ENCODE measurements at places on chromosomes 7 and 10.

GRCh38 chr7:116354171-116354545 lies 143.8 kb downstream of the TES start:
- peaks cover 35% of the 10 kb centered on the region for H3K4me1 ChIP-seq
- no peaks in the 10 kb centered on the region for H3K27me3 ChIP-seq
- DNase-seq: peak; percentile 97
- H3K27ac ChIP-seq: peak overlapping the region; percentile 75
- no peak overlapping the region for H3K4me3 ChIP-seq

- H3K36me3 ChIP-seq: no peaks in the 10 kb centered on the region
- H3K4me1 ChIP-seq: no peaks in the 10 kb centered on the region
Observed at GRCh38 chr10:116952729-116953128, 52.3 kb downstream of the SHTN1 start.

DNA sequence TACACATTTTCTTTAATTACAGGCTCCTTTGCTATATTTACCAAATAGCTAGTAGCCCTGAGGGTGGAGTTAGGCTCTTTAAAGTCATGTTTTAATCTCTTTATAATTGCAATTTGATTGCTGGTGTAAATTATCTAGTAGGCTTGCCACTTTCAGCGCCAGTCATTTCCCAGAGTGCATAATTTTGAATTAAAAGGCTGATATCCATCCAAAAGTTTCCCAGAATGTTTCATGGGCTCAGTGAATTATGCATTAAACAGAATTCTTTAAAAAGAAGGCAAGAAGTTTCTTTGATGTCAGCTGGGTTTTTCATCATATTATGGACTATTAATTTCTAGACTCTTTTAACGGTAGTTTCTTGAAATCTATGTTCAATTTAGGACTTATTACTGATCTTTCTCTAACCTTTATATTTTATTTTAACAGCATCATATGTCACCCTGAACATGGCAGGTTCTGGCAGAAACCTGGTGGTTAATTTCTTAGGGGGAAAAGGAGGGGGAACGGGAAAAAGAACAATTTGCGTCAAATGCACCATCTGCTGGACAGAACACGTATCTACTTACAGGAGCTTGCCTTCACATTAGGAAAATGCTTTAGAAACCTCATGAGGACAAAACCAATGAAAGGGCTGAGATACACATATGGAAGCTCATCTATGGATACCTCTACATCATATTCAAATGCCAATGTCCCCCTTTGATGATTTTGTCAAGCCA lies 171.1 kb downstream of the GRM3 start:
- DNase-seq: peak; percentile 6
- no peak overlapping the region for H3K4me3 ChIP-seq
- no peaks in the 10 kb centered on the region for H3K27me3 ChIP-seq
- H3K27ac ChIP-seq: no peak overlapping the region
- no peaks in the 10 kb centered on the region for H3K36me3 ChIP-seq

DNA sequence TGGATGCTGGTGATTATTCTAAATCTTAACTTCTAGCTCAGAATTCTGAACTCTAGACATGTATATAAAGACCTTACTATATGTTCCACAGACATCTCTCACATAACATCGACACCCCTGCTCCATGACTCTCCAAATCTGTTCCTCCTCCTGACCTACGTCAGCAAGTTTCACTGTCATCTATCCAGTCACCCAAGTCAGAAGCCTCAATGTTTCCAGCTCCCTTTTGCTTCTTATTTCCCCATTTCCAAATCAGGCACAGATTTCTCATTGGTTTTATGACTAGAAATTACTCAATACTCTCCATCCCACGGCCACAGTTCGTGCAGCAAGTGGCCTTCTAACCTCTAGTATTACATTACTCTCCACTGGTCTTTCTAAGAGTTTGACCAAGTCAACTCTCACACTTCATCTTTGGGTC lies 28.5 kb downstream of the EPC1 start:
- no peak overlapping the region for H3K27ac ChIP-seq
- DNase-seq: no peak
- no peaks in the 10 kb centered on the region for H3K4me1 ChIP-seq
- no peak overlapping the region for H3K4me3 ChIP-seq
- peaks cover 3% of the 10 kb centered on the region for H3K36me3 ChIP-seq

DNA sequence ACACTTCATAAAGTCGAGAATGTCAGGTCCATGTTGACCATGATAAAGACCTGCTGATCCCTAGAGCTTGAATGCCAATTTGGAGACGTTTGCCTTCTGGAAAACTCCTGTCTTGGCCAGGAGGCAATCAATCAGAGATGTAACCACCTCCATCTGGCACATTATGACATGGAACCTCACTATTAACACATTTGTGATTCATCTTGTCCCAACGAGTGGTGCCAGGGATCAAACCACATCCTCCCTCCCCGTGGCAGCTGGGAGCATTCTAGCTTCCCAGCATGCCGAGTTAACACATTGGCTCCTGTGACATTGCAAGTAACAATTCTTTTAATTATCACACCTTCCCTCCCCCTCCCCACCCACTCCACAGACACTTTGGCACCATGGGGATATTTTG lies 84.0 kb upstream of the PPP1R17 start:
- H3K27ac ChIP-seq: no peak overlapping the region
- no peaks in the 10 kb centered on the region for H3K4me1 ChIP-seq
- H3K36me3 ChIP-seq: no peaks in the 10 kb centered on the region
- no peak overlapping the region for H3K4me3 ChIP-seq
- DNase-seq: no peak

DNA sequence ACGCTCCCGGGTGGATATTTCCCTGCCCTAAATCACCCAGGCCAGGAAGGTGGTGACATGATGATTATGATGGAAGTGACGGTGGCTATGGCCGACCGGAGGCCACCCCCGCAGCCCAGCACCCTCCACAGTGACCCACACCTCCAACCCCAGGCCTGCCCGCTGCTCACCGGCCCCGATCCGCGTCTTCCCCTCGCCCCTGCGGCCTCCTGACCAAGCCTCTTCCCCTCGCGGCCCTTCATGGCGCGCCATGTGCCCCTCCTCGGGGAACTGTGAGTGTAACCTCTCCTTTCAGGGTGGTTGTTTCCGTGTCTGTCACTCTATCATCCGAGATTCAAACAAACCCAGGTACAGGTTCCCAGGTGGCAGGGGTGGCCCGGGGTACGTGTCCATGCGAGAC lies 78.3 kb downstream of the UNCX start:
- no peak overlapping the region for H3K4me3 ChIP-seq
- H3K4me1 ChIP-seq: no peaks in the 10 kb centered on the region
- H3K27ac ChIP-seq: no peak overlapping the region
- no peaks in the 10 kb centered on the region for H3K36me3 ChIP-seq

DNA sequence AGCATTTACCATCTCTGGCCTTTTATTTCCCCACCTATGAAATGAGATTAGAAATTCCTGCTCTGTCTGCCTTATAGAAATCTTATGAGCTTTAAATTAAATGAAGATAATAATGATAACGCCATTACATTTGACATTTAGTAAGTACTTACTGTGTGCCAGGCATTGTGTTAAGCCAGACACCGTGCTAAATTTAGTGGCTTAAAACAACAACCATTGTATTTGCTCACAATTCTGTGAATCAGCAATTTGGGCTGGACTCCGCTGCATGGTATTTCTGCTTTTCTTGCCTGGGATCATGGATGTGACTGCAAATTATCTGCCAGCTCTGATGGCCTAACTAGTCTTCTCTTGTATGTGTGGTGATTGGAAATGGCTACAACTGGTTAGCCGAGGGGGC lies 56.4 kb upstream of the CCDC6 start:
- no peaks in the 10 kb centered on the region for H3K4me1 ChIP-seq
- H3K27me3 ChIP-seq: no peaks in the 10 kb centered on the region
- no peak for DNase-seq
- no peaks in the 10 kb centered on the region for H3K36me3 ChIP-seq
- H3K4me3 ChIP-seq: no peak overlapping the region

GRCh38 chr7:37445790-37446189 lies 2.9 kb downstream of the ELMO1 start:
- no peak overlapping the region for H3K27ac ChIP-seq
- no peak overlapping the region for H3K4me3 ChIP-seq
- peak; percentile 3 for DNase-seq
- no peaks in the 10 kb centered on the region for H3K36me3 ChIP-seq
- peaks cover 10% of the 10 kb centered on the region for H3K4me1 ChIP-seq

DNA sequence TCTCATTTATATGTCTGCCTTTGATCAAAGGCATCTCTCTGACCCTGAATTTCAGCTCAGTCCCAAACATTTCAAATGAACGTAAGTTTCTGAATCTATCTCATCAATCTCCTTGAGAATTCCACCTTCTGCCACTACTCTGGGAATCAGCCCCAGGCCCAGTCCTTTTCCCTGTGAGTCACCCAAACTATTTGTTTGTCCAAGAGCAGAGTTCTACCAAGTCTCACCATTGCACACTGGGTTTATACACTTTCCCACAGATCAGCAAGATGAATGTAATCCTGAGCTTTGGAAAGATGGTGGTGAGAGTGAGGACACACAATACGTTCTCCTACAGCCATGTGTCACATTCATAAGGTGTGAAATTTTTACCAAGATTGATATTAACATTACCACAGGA lies 251.3 kb upstream of the VWC2 start:
- no peak overlapping the region for H3K27ac ChIP-seq
- DNase-seq: no peak
- H3K27me3 ChIP-seq: no peaks in the 10 kb centered on the region
- H3K4me1 ChIP-seq: peaks cover 11% of the 10 kb centered on the region

- no peak overlapping the region for H3K27ac ChIP-seq
- no peaks in the 10 kb centered on the region for H3K36me3 ChIP-seq
- DNase-seq: peak; percentile 61
- H3K4me3 ChIP-seq: no peak overlapping the region
Observed at GRCh38 chr7:150986099-150986512, 4.7 kb upstream of the NOS3 start.

DNA sequence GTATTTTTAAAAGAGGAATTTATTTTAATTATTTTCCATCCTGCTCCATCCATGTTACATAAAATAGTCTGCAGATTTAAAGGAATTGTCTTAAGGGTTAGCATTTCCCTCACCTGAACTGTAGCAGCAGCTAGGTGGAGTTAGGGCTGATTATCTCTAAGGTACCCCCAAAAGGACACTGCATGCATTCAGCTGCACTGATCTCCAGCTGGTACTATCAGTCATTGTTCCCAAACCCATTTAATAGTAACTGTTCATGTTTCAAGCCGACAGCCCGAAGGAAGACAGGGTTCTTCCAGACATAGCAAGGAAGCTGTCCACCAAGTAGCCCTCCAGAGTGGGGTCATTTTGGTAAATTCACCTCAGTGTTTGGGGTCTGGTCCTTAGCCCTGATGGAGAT lies 48.7 kb downstream of the FAM171A1 start:
- H3K27me3 ChIP-seq: no peaks in the 10 kb centered on the region
- DNase-seq: no peak
- no peaks in the 10 kb centered on the region for H3K36me3 ChIP-seq
- H3K4me1 ChIP-seq: peaks cover 13% of the 10 kb centered on the region

DNA sequence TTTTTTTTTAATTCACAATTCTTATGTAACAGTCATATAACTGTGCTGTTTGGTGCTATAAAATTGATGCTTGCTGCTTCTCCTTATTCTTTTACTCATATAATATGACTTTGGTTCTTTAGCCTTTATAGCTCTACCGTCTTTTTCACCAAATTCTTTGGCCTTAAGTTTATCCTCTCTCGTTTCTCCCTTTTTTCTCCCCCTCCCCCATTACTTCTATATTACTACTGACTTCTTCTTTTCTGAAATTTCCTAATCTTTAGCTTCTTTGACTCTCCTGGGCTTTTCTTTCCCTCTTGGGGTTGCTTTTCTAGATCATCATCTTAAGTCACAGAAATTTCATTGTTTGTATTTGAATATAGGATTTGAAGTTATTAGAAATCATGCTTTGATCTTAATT lies 3.8 kb downstream of the BCCIP start:
- DNase-seq: no peak
- no peaks in the 10 kb centered on the region for H3K27me3 ChIP-seq
- peaks cover 5% of the 10 kb centered on the region for H3K4me1 ChIP-seq
- no peak overlapping the region for H3K27ac ChIP-seq
- peaks cover 37% of the 10 kb centered on the region for H3K36me3 ChIP-seq

DNA sequence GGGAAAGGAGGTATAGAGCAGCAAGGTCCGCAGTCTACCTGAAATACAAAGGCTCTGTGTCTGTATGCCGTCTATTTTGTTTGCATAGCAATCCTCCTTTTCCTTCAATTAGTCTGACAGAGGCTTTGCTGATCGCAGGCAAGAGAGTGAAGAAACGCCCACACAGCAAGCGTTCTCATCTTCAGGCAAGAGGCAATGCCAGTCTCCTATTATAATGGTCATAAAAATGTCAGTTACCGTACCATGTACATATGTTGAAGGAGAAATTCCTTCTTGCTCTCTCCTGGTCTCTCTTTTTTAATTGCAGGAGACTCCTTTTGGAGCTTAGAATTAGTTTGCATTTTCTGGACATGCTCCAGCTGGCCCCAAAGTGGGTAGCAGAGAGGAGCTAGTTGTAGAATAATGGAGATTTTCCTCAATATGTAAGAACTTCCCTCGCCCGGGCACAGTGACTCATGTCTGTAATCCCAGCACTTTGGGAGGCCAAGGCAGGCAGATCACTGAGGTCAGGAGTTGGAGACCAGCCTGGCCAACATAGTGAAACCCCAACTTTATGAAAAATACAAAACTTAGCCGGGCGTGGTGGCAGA lies 139.5 kb downstream of the PFKFB3 start:
- H3K27ac ChIP-seq: no peak overlapping the region
- no peak for DNase-seq
- H3K27me3 ChIP-seq: no peaks in the 10 kb centered on the region
- no peaks in the 10 kb centered on the region for H3K4me1 ChIP-seq
- no peaks in the 10 kb centered on the region for H3K36me3 ChIP-seq
- H3K4me3 ChIP-seq: no peak overlapping the region

- no peaks in the 10 kb centered on the region for H3K4me1 ChIP-seq
- no peak overlapping the region for H3K27ac ChIP-seq
Observed at GRCh38 chr7:30521532-30521931, 16.9 kb upstream of the GGCT start.

- no peaks in the 10 kb centered on the region for H3K36me3 ChIP-seq
- no peak overlapping the region for H3K4me3 ChIP-seq
- H3K4me1 ChIP-seq: no peaks in the 10 kb centered on the region
Observed at GRCh38 chr7:108697254-108697653, 127.6 kb downstream of the DNAJB9 start.

DNA sequence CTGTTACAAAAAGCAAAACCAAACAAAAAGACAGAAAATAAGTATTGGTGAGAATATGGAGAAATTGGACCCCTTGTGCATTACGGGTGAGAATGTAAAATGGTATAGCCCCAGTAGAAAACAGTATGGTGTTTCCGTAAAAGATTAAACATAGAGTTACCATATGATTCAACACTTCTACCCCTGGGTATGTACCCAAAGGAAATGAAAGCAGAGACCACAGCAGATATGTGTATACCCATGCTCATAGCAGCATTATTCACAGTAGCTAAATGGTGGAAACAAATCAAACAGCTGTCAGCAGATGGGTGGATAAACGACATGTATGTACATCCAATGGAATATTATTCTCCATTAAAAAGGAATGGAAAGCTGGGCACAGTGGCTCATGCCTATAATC lies 42.4 kb downstream of the STARD3NL start:
- peaks cover 46% of the 10 kb centered on the region for H3K36me3 ChIP-seq
- no peak for DNase-seq
- no peak overlapping the region for H3K4me3 ChIP-seq
- H3K27me3 ChIP-seq: no peaks in the 10 kb centered on the region
- no peaks in the 10 kb centered on the region for H3K4me1 ChIP-seq
